ENCODE measurements at places on chromosomes 6 and 20. TPM values are rescaled to one million over a fixed set of nuclear protein-coding genes. Genes with fewer than 3 reads are reported as not detected.

DNA sequence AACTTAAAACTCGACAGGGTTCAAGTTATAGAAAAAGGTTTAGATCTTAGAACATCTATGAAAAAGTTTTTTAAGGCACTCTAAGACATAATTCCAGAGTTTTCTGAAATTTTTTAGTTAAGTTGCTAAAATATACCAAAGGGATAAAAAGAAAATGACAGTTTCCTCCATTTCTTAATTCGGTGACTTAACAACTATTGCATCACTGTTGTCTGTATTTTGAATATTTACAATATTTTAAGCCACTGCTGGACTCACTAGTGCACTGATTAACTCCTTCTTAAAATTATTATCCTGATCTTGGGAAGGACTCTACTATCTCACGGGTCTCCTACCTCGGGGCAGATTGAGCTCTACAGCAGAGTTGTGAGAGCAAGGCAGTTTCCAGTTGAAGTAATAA is 91.0 kb downstream of the ADGB start:
- DNase-seq, result no peak

- no peak for DNase-seq
Measured at GRCh38 chr6:13303668-13304017, 24.7 kb downstream of the TBC1D7 start.

The KCNK17 gene
- not detected for total RNA-seq

The ID4 gene
- total RNA-seq, result 103 TPM

DNA sequence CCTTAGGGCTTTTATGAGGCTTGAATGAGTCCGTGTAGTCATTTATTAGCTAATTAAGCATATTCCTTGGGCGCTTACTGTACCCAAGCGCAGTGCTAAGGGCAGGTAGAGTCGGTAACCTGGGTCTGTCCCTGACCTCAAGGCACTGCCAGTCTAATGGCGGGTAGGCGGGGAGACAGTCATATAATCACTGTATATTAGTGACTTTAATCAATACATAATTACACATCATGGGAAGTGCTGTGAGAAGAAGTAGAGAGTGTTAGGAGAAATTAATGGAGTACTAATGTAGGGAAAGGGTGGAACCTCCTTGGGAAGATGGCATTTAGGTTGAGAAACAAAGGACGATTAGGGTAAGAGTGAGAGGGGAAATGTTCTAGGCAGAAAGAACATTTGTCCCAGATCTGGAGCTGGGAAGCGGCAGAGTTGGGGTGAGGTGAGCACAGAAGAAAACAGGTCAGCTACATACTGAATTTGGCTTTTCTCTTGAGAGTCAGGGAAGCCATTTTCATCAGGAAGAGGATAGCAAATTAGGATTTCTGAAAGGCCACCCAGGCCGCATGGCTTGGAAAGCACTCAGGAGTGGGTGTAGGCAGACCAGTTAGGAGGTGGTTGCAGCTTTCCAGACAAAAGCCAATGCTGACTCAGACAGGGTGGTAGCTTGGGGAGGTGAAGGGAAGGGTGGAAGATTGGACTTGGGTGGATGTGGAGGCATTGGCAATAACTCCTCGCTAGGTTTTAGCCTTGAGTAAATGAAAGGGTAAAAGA is 954 bp upstream of the BLCAP start:
- peak; percentile 49 for DNase-seq

DNA sequence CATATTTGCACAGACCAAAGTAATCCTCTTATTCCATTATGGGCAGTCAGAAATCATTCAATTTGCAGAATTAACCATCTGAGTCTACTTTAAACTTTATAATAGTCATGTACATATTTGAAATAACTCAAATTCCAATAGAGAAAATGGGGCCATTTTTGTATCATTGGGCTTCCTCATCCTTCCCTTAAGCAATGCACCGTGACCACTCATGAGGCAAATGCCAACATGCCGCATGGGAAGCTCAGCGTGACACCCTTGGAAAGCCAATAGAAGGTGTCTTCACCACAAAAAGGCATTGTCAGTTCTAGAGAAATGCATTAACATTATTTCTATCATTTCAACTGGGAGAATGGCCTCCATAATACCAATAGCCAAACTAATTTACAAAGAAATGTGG is 38.5 kb downstream of the SIM1 start:
- no peak for DNase-seq

DNA sequence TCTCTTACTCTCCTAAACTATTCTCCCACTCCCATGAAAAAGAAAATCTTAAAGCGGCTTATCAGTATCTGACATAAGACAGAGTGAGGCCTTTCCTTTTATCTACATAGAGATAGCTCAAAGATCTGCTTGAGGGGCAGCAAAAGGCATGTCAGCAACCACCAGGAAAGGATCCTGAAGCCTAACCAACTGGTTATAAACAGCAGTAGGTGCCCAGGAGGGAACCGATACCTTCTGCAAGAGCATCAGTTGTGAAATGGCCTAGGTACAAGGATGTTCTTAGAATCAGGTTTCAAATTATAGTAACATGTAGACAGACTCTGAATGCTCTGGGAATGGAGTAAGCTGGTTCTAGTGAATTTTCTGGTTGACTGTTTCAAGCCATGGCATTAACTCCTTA is 21.4 kb downstream of the JARID2 start:
- DNase-seq, result no peak

DNA sequence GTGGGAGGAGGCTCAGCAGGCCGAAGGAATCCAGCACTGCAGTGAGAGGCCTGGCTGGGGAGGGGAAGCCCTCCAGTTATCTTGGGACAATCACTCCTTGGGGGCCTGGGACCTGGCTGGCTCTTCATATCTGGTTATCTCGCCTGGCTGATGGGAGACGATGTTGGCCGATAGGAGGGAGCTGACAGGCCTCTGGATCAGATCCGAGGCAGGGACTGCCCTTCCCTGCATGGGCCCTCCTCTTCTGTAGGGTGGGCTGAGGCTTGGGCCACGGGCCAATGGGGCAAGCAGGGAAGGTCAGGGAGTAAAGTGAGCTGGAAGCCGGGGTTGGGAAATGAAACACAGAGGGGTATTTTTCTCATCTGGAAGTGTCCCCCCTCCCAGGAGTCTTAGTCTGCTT is 25.2 kb downstream of the MANBAL start:
- no peak for DNase-seq

DNA sequence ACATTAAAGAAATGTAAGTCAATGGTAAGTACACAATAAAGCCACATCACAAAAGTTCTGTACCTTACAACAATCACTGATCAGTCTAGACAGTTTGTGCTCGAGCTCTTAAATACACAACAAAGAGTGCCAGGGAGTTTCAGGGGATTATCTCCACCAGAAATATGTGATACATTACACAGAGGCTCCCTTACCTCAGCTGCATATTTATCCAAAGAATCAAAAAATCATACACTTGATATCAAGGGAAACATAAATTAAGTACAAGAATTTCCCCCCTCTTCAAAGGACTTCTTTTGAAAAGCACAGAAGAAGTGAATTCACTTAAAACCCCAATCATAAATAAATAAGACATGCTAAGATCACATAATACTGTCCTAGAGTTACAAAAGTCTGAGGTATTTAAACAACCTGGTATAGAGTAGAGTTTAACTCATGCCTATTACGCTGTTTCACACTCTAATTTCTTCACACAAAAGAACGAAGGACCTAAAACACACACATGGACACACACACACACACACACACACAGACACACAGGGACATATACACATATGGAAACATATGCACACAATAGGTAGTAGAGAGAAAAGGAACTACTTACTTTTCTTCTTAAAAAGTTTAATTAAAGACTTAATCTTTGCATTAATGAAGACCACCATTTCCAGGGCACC is 528 bp downstream of the NHSL1 start:
- no peak for DNase-seq

The OR2B3 gene
- not detected for total RNA-seq

GRCh38 chr6:110676396-110676795 is 138.9 kb downstream of the CDK19 start:
- no peak for DNase-seq

GRCh38 chr6:170097505-170098427 is 193.1 kb downstream of the DLL1 start:
- no peak for DNase-seq

The CCN2 gene
- 916 TPM for total RNA-seq
